ENCODE measurements at places on chromosomes 13 and 19.

DNA sequence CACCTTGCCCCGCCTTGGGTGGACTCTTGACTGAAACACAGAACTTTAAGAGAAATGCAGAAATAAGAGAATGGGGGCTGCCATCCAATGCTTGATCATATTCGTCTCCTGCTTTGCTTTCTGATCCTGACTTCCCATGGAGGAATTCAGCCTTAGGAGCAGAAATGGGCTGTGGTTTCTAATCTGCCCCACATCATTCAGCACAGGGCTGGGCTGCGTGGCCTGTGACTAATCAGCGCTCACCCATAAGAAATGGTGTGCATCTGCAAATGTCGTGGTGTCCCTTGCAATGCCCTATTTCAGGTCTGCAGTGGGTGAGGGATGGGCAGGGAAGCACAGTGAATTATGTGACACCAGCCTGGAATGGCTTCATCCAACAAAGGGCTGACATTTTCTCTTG lies 60.7 kb upstream of the URI1 start:
- DNase-seq = no peak

DNA sequence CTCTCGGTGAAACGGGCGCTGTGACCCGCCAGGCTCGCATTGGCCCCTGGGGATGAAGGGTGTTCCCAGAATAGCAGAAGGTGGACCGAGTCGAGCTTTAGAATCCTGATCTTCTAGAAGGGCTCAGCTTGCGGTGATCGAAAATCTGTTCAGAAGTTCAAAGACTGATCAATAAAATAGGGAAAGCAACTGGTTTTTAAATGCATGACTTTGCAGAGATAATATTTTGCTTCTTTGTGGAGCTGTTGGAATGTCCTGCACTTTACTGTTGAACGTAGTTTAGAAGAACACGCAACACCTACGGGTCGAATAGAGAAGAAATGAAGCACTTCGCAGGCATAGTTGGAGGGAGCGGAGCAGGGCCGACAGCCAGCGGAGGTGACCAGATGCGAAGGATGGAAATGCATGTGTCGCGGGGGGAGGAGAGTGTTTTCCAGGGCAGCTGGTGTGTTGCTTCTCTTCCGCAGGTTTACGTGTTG lies 766 bp downstream of the CEBPG start:
- DNase-seq = no peak

DNA sequence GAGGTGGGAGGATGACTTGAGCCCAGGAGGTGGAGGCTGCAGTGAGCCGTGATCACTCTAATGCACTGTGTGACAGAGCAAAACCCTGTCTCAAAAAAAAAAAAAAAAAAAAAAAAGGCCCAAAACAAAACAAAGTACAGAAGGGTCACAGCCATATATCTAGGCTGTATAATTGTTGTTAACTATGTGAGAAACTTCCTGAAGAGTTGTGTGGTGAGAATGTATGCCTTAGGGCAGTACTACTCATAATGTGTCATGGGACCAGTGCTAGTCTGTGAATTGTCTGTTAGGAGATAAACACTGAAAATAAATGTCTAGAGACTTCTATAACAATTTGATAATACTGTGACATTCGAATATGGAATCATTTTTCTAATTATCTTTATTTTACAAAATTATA lies 43.1 kb downstream of the PAN3 start:
- no peak for DNase-seq

- peak; percentile 98 for DNase-seq
Observed at GRCh38 chr13:40770934-40771618, at the start of gene MRPS31. TSS of gene MRPS31 (minus strand) at chr13:40771190. CDS start at chr13:40771136, 54 bp downstream.

- no peak for DNase-seq
Observed at GRCh38 chr19:23571175-23571574, 115.8 kb downstream of the ZNF675 start.

DNA sequence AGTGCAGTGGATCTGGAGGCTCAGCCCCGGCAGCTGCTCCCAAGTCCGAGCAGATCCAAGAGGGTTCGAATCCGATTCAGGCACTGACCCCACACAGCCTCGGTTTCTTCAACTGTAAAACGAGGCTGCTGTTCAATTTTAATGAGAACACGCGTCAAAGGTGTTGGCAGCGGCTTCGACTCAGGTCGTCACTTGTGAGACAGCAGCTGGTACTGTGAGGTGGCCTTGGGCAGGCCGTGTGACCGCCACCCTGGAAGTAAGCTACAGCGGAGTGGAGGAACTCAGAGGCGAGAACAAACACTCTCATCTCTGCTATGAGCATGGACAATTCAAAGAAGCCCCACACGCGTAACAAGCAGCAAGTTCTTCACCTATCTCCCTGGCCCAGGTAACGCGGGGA lies 9.7 kb downstream of the MAP2K2 start:
- no peak for DNase-seq

DNA sequence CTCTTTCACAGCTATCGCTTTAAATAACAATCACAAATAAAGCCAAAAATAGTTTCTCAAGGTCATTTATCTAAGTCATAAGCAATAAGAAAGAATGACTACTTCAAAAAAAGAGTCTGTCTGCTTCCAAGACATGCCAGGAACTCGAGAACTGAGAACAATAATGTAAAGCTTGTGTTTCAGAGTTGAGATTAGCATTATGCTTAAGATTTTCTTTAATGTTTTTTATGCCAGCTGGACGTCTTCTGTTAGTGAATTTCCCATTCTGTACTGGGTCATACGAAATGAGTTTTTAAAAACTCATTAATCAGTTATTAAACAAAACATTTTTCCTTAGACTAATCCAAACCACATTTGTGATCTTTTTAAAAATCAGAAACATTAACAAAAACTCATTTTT lies 3.2 kb upstream of the SPRYD7 start:
- DNase-seq = no peak

DNA sequence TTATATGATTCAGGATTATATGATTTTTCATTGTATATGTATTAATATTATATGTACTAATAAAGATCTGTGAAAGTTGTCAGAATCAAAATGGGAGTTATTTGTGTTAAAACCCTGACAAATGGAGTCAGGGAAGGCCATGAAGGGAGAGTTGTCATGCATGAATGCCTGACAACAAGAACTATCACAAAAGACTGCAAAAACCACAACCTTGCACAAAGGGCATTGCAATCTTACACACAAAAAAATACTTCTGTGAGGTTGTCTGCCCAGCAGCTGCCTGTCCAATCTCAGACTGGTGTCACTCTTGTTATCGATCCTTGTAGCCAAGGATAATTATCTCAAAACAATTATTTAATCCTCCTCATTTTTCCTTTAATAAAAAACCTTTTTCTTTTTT lies 21.2 kb upstream of the RBM26 start:
- DNase-seq = no peak

- no peak for DNase-seq
Observed at GRCh38 chr13:112683581-112683980, 6.3 kb upstream of the ATP11A start.

DNA sequence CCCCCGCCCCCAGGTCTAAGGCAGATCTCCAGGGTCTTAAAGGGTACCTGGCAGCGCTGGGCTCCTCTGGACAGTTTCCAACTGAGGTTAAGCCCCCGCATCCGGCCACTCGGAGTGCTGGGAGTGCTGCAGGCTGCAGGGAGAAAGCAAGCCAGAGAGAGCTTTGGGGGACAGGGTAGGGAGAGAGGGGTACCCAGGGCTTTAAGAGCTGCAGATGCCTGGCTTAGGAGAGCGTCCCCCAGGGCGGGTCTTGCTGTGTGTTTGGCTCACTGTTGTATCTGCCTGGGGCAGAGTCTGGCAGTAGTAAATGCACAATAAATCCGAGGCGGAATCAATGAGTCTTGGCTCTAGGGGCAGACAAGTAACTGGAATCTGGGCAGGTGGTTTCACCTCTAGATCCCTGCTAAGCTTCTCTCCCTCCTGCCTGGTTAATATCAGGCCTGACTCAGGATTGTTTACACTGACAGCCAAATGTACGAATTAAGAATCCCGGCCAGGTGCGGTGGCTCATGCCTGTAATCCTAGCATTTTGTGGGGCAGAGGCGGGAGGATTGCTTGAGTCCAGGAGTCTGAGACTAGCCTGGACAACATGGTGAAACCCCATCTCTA lies 798 bp upstream of the COX6B2 start:
- no peak for DNase-seq

- DNase-seq = no peak
Observed at GRCh38 chr13:72998012-72998411, 60.8 kb upstream of the KLF5 start.

DNA sequence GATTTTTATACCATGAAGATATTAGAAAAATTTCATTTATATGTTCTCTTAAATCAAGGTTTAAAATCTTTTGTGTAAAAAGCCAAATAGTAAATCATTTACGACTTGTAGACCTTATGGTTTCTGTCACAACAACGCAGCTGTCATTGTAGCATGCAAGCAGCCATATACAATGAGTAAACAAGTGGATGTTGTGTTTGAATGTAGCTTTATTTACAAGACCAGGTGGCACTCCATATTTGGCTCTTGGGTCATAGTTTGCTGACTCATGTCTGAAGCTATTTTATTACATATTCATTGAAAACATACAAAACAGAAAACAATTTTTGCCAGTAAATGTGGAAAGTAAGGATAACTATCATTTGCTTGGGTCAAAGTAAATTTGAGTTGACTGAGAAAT lies 930.8 kb downstream of the SLITRK5 start:
- no peak for DNase-seq

GRCh38 chr13:111480976-111481375 lies 160.5 kb downstream of the TEX29 start:
- DNase-seq = no peak

- no peak for DNase-seq
Observed at GRCh38 chr13:106361621-106362020, 173.8 kb downstream of the EFNB2 start.

DNA sequence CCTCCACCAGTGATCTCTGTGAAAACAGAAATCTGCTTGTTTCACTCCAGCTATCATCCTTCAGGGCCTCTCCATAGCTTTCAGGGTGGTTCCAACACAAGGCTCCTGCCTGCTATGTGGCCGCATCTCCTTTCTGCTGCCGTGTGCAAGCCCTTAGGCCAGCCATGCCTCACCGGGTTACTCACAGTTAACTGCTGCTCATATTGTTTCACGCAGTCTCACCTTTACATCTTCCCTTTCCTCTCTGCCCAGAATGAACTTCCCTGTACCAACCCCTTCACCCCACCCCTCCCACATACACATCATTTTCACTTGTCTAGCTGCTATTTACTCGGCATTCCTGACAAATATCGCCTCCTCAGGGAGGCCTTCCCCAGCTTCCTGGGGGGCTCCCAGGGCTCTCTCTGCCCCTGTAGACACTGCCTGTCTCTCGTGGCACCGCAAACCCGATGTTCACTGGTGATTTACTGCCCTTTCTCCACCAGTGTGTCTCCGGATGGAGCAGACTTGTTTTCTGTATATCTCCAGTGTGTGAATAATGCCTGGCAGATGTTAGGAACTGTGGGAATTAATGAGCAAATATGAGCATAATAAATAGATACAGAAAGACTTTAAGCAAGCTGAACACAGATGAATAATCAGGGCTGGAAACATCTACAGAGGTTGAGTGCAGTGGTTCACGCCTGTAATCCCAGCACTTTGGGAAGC lies 39.3 kb upstream of the GPR183 start:
- no peak for DNase-seq

GRCh38 chr13:83732755-83733154 lies 149.5 kb downstream of the SLITRK1 start:
- DNase-seq = no peak

- no peak for DNase-seq
Observed at GRCh38 chr13:58318495-58319167, 687.1 kb downstream of the PCDH17 start.

All from activated T-cell treated with anti-CD3 and anti-CD28 coated beads, Interleukin-2, amount 50 U/mL, for 24 hours (primary cell).